Uterus (tissue), 4 donors: ENCODE measurements at places on chromosomes 6 and 20. TPM values are rescaled to one million over a fixed set of nuclear protein-coding genes. Genes with fewer than 3 reads are reported as not detected.

Gene ATP6V1G2
- not detected for total RNA-seq

Gene HAO1
- not detected for total RNA-seq

DNA sequence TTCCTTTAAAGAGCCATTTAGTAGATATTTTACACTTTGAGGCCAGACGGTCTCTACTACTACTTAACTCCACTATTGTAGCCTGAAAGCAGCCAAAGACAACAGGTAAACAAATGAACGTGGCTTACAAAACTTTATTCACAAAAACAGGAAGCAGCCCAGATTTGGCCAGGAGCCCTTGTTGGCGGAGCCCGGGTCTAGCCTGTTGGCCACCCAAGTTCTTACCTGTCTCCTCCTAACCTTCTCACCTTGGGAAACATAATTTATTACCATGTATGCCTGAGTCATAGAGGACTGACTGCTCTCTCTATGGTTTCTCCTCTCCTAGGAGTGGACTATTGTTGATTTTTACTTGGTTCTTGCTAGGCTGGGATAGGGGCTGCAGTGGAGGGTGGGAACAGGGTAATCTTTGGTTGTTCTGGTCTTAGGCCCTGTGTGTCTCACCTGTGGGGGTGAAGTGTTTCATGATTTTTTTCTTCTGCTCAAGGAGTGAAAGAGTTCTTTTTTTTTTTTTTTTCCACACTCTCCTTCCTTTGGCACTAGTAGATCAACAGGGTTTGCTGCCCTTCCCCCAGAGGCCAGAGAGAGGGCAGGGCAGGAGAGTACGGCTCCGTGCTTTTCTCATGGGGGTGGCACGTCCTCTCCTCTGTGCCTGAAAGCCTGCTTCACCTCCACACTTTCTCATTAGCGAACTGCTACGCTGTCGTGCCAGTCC lies 90.0 kb downstream of the RPP40 start:
- DNase-seq: no peak
- no peaks in the 10 kb centered on the region for H3K4me1 ChIP-seq
- no peaks in the 10 kb centered on the region for H3K27me3 ChIP-seq
- H3K36me3 ChIP-seq: no peaks in the 10 kb centered on the region
- H3K27ac ChIP-seq: no peak overlapping the region

- no peak overlapping the region for H3K27ac ChIP-seq
- no peak for DNase-seq
- H3K4me1 ChIP-seq: no peaks in the 10 kb centered on the region
- no peak overlapping the region for H3K4me3 ChIP-seq
Measured at GRCh38 chr6:170407932-170408331, 101.4 kb downstream of the FAM120B start.

Gene MYLIP
- 68.5 TPM for total RNA-seq

Gene LTV1
- total RNA-seq: 20.7 TPM

DNA sequence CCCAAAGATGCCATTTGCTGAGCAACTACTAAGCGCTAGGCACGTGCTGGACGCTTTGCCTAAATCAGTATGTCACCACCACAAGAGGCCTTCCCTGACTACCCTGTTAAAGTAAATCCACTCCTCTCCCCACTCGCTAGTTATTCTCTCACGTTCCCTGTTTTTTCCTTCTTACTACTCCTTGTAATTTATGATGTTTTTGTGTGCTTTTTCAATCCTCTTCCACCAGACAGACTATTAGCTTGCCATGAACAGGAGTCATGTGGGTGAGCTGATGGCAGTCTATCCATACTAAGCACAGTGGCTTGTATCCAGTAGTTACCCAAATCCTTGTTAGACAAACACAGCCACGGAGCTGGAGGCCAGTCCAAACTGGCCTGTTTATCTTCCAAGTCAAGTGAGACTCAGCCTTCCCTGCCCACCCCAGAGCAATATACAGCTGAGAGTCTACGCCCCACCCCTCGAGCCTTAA lies 41.2 kb downstream of the C6orf132 start:
- no peaks in the 10 kb centered on the region for H3K27me3 ChIP-seq
- no peak overlapping the region for H3K27ac ChIP-seq
- no peak for DNase-seq
- H3K4me1 ChIP-seq: no peaks in the 10 kb centered on the region

GRCh38 chr20:62163485-62163865 lies 19.4 kb upstream of the MTG2 start:
- no peaks in the 10 kb centered on the region for H3K4me1 ChIP-seq
- no peaks in the 10 kb centered on the region for H3K27me3 ChIP-seq
- no peaks in the 10 kb centered on the region for H3K36me3 ChIP-seq
- no peak overlapping the region for H3K4me3 ChIP-seq

- no peak for DNase-seq
- peaks cover 62% of the 10 kb centered on the region for H3K27me3 ChIP-seq
- no peaks in the 10 kb centered on the region for H3K36me3 ChIP-seq
- H3K4me1 ChIP-seq: peaks cover 4% of the 10 kb centered on the region
- H3K4me3 ChIP-seq: no peak overlapping the region
Measured at GRCh38 chr20:25082498-25082873, 545 bp upstream of the VSX1 start.

GRCh38 chr20:35443003-35443402 lies 5.0 kb upstream of the GDF5 start:
- no peaks in the 10 kb centered on the region for H3K4me1 ChIP-seq
- H3K36me3 ChIP-seq: no peaks in the 10 kb centered on the region
- no peak overlapping the region for H3K27ac ChIP-seq

DNA sequence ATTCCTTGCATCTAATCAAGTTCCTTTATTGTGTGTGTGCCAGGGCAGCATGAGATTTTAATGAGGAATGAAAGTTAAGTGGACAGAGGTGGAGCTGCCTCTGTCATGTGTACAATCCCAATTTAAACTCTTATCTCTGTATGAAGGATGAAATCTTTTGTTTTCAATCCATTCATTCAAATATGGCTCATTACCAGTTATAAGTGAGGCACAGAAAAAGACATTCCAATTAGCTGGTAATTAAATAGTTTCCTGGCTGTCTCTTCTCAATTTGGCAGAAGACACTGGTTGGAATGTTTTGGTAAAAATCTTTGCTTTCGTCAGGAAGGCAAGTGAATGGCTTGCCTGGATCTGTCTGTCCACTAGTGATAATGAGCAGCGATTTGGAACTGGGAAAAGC lies 46.4 kb downstream of the CLVS2 start:
- H3K4me1 ChIP-seq: no peaks in the 10 kb centered on the region
- no peak overlapping the region for H3K27ac ChIP-seq
- H3K27me3 ChIP-seq: no peaks in the 10 kb centered on the region

DNA sequence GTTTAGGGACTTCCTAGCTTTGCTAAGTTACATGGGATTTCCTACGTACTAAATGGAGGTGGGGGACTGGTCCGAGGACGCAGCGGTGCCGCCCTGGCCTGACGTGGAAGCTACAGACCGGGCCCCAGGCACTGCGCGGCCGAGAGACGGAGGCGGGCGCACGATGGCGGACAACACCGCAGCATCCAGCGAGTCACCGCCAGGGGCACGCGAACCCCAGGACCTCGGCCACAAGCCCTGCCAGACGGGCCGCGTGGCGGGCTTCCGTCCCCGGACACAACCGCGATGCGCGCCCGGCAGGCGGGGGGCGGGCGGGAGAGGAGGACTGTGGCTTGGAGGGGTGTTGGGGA lies 1516.9 kb upstream of the DEFB115 start:
- no peak overlapping the region for H3K27ac ChIP-seq
- H3K27me3 ChIP-seq: no peaks in the 10 kb centered on the region
- DNase-seq: no peak

DNA sequence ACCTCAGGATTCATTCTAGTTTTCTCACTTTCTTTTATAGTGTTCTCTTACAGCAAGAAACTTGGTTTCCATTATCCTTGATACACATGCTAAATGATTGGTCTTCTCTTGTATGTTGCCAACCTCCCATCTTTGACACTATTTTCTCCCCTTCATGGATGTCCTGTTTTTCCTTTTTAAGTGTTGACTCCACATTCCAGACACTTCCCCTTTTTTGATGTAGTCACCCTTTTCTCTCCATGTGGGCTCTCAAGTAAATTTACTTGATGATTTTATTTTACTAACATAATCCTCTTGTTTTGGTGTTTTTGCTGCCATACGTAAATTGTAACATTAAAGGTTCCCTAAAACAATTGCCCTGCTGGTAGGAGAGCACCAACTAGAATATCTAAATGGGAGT lies 148.1 kb downstream of the ZFAND3 start:
- no peaks in the 10 kb centered on the region for H3K36me3 ChIP-seq
- H3K27me3 ChIP-seq: no peaks in the 10 kb centered on the region

Gene NOP56
- 108 TPM for total RNA-seq

GRCh38 chr20:41145821-41146620 lies 8.7 kb downstream of the PLCG1 start:
- no peaks in the 10 kb centered on the region for H3K36me3 ChIP-seq
- peak overlapping the region; percentile 39 for H3K27ac ChIP-seq
- H3K27me3 ChIP-seq: no peaks in the 10 kb centered on the region
- no peak for DNase-seq

- no peak overlapping the region for H3K27ac ChIP-seq
- no peaks in the 10 kb centered on the region for H3K27me3 ChIP-seq
- no peak overlapping the region for H3K4me3 ChIP-seq
- no peak for DNase-seq
- no peaks in the 10 kb centered on the region for H3K36me3 ChIP-seq
Measured at GRCh38 chr6:28568515-28569108, 42.9 kb downstream of the GPX5 start.

- no peak overlapping the region for H3K4me3 ChIP-seq
- no peak overlapping the region for H3K27ac ChIP-seq
- H3K4me1 ChIP-seq: no peaks in the 10 kb centered on the region
- no peaks in the 10 kb centered on the region for H3K36me3 ChIP-seq
- DNase-seq: no peak
Measured at GRCh38 chr20:14418376-14418775, 81.0 kb upstream of the FLRT3 start.

- no peak overlapping the region for H3K27ac ChIP-seq
- H3K36me3 ChIP-seq: no peaks in the 10 kb centered on the region
- H3K4me3 ChIP-seq: no peak overlapping the region
- no peaks in the 10 kb centered on the region for H3K27me3 ChIP-seq
Measured at GRCh38 chr20:34904202-34904621, 27.8 kb downstream of the ACSS2 start.

DNA sequence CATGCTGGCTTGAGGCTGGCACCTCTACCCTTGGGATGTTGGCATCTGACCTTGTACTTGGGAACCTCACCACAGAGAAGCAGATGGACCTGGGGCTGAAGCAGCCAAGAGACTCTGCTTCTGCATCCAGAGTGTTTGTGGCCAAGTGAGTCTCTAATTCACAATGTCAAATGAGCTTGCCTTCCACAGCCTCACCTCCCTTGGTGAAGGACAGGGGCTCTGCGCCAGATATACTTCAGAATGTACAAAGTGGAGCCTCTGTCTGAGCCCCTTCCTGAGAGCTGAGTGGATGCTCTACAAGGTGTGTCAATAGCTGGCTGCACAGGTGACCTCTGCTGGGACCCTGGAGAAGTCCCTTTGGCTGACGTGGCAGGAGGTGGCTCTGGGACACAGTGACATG lies 508.9 kb downstream of the CDH26 start:
- H3K4me3 ChIP-seq: no peak overlapping the region
- H3K27me3 ChIP-seq: no peaks in the 10 kb centered on the region
- H3K36me3 ChIP-seq: no peaks in the 10 kb centered on the region
- H3K4me1 ChIP-seq: no peaks in the 10 kb centered on the region
- no peak overlapping the region for H3K27ac ChIP-seq

Gene HUS1B
- not detected for total RNA-seq

Gene SIRPD
- not detected for total RNA-seq

DNA sequence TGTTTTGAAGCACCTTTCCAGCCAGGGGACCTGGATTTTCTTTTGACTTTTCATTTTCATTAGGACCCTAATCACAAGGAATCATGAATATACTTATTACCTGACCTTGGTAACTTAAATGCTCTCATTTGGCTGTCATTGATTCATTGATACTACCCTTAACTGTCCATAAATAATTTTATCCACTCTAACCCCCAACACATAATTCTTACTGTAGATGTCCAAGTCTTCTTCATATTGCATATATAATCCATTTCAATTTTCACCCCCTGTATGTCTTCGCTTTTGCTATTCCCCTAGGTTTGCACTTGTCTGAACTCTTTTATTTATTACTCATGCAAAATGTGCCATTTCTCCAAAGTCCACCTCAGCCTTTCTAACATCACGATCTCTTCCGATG lies 602.9 kb downstream of the MMUT start:
- DNase-seq: no peak
- no peak overlapping the region for H3K27ac ChIP-seq
- H3K4me1 ChIP-seq: no peaks in the 10 kb centered on the region
- H3K36me3 ChIP-seq: no peaks in the 10 kb centered on the region
- no peak overlapping the region for H3K4me3 ChIP-seq

GRCh38 chr6:69349771-69350170 lies 447.0 kb downstream of the LMBRD1 start:
- no peaks in the 10 kb centered on the region for H3K27me3 ChIP-seq
- H3K27ac ChIP-seq: no peak overlapping the region
- no peak for DNase-seq
- no peak overlapping the region for H3K4me3 ChIP-seq
- H3K36me3 ChIP-seq: no peaks in the 10 kb centered on the region
- no peaks in the 10 kb centered on the region for H3K4me1 ChIP-seq

DNA sequence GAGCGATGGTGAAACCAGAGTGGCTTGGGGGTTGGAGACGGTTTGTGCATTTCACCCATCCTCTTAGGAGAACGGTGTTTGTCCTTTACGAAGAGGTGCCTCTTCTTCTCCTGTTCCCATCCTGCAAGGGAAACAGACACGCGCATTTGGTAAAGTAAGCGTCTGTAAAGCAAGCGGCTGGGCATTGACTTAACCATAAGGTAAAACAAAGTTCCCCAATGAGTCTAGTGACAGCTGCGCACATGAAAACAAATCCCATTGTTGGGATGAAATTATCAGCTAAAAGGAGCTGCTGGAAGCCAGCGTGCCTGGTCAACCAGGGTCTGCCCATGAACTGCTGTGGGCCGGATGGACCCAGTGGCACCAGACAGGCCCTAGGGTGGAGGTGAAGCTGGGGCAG lies 5.8 kb downstream of the BHLHE23 start:
- H3K27ac ChIP-seq: no peak overlapping the region
- no peaks in the 10 kb centered on the region for H3K36me3 ChIP-seq

GRCh38 chr6:40210628-40211056 lies 276.4 kb upstream of the MOCS1 start:
- no peak for DNase-seq
- H3K4me1 ChIP-seq: no peaks in the 10 kb centered on the region

- no peaks in the 10 kb centered on the region for H3K4me1 ChIP-seq
- H3K27me3 ChIP-seq: no peaks in the 10 kb centered on the region
- no peak for DNase-seq
- H3K27ac ChIP-seq: no peak overlapping the region
Measured at GRCh38 chr6:155523821-155524651, 68.4 kb upstream of the NOX3 start.

Gene VNN1
- 0.64 TPM for total RNA-seq

Gene LY6G6F
- not detected for total RNA-seq

- no peak overlapping the region for H3K4me3 ChIP-seq
- no peaks in the 10 kb centered on the region for H3K36me3 ChIP-seq
- no peak overlapping the region for H3K27ac ChIP-seq
- DNase-seq: no peak
Measured at GRCh38 chr6:134356405-134356804, 38.5 kb upstream of the SGK1 start.

DNA sequence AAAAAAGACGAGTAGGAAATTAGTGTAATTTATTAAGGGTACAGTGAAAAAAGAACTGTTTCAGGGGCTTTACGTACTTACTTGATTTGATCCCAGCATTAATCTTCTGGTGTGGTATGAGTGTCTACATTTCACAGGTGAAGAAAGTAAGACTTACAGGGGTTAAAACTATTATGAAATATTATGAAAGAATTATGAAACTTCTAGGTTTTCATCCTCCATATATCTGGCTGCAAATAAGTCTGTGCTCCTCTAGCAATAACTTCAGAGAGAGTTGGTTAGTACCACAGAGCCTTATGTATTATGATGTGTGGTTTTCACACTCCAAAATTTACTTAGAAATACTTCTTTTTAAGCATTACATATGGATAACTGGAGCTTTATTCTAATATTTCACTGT lies 41.9 kb downstream of the ZFAND3 start:
- DNase-seq: no peak
- H3K4me3 ChIP-seq: no peak overlapping the region
- no peaks in the 10 kb centered on the region for H3K36me3 ChIP-seq
- no peak overlapping the region for H3K27ac ChIP-seq
